ENCODE measurements at places on chromosomes 5 and 9.

GRCh38 chr9:5949103-5949699 is 58.5 kb downstream of the MLANA start:
- no peak for DNase-seq

DNA sequence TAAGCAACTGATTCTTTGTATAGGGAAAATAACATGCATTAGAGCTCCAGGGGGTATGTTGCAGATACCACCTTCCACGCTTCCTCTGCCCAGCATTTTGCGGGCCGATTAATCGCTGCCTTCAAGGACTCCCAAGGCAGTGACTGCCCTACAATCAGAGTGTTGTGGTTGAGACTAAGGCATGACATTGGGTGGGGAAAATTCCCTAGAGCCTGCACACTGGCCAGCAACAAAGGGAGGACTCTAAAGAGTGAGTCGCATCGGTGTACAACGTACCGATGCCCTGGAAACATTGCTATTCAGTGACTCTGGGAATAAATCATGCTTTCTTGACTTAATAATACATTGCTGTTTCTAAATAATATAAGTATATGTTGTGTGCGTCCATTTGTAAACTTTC is 119.7 kb downstream of the ZNF462 start:
- no peak for DNase-seq

DNA sequence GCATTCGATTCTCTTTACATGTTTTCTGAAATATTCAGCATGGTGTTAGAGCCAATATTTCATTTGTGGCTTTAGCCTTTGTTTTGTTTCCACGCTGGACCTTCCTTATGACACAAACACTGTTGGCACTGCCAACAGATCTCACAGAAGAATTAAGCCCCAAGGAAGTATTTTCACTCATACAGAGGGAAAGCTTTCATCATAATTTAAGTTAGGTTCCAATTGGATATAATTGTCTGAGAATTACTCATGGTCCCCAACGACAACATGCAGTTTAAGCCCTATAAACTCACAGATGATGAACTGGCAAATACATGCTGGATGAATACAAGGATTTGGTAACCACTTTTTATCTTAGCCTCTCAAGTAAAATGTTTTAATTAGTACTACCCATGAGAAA is 259.5 kb downstream of the EBF1 start:
- no peak for DNase-seq

DNA sequence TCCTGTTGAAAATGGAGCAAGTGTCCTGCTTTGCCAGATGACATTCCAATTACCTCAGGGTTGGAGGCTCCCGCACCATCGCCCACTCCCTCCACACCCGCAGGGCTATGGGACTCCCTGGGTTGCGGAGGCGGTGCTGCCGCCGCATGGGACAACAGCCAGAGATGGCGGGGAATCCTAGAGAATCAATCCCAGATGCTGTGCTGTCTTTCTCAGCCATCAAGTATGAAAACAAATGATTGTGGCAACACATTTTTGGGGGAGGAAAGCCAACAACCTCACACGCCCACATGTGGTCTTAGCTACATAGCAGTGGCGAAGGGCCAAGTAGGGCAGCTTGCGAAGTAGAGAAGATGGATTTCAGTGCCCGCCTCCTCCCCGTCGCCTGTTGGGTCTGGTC is 46.7 kb downstream of the IL31RA start:
- DNase-seq = no peak

GRCh38 chr5:83059341-83059740 is 17.9 kb downstream of the TMEM167A start:
- no peak for DNase-seq

GRCh38 chr5:111486926-111487325 is 25.4 kb downstream of the STARD4 start:
- DNase-seq = no peak

Measured in GM12892 (cell line).